ENCODE measurements at places on chromosomes 2 and 18. TPM values are rescaled to one million over a fixed set of nuclear protein-coding genes. Genes with fewer than 3 reads are reported as not detected.

Gene TMEM200C
- 12.8 TPM for total RNA-seq

Gene BMP10
- total RNA-seq = not detected

Gene CRYGC
- total RNA-seq = not detected

Gene MDH1B
- 4.7 TPM for total RNA-seq

Gene MROH2A
- total RNA-seq = not detected

Gene SCN7A
- 0.94 TPM for total RNA-seq

Gene PLEK
- 0.94 TPM for total RNA-seq

Gene NCKAP5
- 19.7 TPM for total RNA-seq

Gene NCK2
- 70.4 TPM for total RNA-seq

Gene MSTN
- total RNA-seq = 1.3 TPM

Gene CASP8
- total RNA-seq = 0.63 TPM

Gene AQP12A
- not detected for total RNA-seq

Gene CRYBA2
- not detected for total RNA-seq

Gene FOXI3
- total RNA-seq = 0.63 TPM

Gene GCG
- total RNA-seq = not detected

Gene TP53I3
- total RNA-seq = 17.2 TPM

Gene IL1R1
- 0.31 TPM for total RNA-seq
